ENCODE measurements at places on chromosomes 4 and X.

- no peak for DNase-seq
Observed at GRCh38 chrX:115588179-115588578, 27.2 kb downstream of the PLS3 start.

DNA sequence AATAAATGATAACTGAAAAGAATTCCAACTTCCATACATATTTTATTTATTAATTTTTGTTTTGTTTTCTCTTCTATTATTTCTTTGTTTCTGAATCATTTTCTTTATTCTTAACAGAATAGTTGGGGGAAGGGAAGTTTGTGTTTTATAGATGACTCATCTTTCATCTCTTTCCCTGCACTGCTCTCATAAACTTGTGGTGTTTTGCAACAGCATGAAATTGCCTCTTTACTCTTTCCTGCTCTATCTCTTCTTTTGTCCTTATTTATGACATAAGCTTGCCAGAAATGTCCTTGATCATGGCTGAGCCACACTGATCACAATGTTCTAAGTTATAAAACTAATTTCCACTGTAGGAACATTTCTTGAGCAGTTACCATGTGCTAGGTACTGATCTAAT, 22.3 kb downstream of the QRFPR start:
- peak; percentile 70 for DNase-seq

GRCh38 chr4:187098429-187098828, 374.8 kb upstream of the FAT1 start:
- no peak for DNase-seq

- DNase-seq: no peak
Observed at GRCh38 chr4:25986807-25987206, 72.8 kb downstream of the SMIM20 start.

DNA sequence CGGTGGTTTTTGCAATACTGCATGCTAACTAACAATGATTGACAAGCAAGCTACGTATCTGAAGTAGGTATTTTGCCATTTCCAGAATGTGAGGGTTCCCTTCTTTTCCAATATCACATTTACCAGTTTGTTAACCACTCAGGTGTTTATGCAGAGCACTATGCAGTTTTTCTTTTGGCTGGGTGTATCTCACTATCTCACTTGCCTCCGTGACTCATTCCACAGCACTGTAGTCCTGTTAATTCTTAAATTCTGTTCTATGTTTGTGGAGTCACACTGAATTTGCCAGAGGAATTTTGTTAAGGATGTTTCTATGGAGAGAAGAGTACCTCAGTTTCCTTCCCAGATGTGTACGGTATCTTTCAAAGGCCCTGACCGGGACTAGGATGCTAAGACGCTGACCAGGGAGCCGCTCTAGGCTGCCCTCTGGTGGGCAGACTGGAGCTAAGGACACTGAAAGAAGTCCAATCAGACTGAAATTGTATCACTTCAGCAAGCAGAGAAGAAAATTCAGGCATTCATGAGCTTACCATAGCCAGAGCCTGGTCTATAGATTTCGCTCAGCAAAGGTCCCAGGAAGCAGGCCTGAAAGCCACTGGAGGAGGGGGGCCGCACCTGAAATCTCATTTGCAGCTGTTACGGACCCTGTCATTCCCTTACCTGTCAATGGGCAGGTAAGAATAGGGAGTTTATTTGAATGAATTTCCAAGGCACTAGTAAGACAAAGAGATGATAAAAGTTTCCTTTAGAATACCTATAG, 388.4 kb upstream of the SPOCK3 start:
- DNase-seq: peak; percentile 59

GRCh38 chr4:184812651-184813181, 13.1 kb downstream of the ACSL1 start:
- peak; percentile 34 for DNase-seq

DNA sequence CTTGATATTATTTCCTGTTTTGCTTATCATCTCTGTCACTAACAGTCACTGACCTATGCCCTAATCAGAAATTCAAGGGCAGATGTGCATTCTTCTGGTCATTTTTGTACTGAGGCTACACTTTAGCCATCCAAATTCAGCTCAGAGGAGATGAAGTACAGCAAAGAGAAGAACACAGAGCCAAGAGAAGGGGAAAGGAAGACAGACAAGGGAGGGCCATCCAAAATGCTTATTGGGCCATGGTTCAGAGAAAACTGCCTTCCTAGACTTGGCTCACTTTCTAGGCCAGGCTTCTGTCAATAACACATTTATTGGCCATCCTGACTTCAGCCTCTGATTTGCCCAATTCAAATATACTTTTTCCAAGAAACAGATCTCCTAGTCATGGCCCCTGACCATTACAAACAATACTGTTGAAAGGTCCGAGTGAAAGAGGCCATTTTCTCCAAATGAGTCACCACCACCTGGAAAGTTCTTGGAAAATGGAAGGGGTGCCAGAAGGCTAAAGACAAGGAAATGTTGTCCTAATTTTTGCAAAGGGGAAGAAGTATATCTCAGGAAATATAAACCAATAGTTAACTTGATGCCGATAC, 56.4 kb downstream of the DCX start:
- peak; percentile 1 for DNase-seq

DNA sequence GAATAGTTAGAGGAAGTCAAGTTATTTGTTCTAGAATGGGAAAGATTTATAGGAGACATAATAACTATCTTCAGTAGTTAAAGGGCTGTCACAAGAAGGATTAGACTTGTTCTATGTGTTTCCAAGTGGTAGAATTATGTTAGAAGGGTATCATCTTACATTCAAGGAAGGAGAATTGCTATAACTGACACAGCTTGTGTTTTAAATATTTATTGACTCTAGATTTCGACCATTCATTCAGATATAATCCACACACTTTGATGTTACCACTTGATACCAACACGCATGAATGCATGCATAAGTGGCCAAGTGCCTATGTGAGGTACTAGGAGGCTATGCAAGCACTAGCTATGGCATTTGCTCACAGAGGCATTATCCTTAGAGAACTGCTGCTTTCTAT, 122.7 kb downstream of the CCNB3 start:
- DNase-seq: no peak

DNA sequence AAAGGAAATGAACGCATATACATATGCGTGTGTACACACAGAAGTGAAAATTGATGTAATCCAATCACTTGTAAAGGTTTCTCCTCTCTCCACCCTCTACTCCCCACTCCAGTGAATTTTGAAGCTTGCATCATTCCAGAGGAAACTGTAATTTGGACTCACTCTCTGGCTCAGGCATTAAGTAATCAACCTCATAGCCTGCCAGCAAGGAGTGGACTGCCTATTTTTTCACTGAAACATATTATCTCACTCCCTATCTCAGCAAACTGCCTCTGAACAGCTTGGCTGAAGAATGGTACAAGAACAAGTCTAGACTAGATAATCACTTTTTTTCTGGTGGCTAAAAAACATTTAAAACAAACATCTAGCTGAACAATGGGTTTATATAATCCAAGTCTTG, 124.2 kb downstream of the C4orf51 start:
- DNase-seq: peak; percentile 92

- no peak for DNase-seq
Observed at GRCh38 chrX:41664375-41664901, 24.3 kb upstream of the GPR34 start.

DNA sequence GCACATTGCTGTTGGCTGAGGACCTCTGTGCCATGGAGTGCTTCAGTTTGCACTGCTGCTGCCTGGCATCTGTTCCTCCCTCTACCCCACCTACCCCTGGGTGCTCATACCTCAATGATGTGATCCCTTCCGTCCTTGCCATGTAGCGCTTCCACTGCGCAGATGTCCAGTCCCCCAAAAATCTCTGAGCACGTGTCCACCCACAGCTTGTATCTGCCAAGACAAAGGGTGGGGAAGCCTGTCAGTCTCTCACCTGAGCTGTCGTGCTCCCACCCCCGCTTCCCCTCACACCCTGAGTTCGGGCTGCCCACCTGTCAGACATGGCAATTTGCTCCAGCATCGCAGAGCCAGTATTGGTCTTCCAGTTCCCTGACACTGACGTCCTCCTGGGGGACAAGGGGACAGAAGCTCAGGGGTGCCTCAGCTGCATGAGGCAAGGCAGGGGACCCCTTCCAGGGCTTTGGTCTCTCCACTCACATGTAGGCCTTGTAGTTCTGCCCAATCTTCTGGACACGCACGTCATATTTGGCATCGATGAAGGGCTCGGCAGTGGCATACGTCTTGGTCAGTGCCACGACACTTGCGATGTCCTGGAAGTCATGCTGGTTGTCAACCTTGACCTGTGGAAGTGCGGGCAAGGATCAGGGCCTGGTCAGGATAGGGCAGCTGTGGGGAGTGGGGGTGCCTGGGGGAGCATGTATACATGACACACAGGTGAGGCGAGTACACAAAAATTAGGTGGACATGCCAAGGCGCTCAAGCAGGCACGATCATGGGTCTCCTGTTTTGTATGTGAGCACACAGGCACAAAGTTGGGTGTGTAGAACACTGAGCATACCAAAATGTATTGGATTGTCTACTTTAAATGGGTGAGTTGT, 6.0 kb upstream of the TIMP1 start:
- DNase-seq: no peak

- no peak for DNase-seq
Observed at GRCh38 chr4:54566608-54567007, 91.1 kb upstream of the KIT start.

DNA sequence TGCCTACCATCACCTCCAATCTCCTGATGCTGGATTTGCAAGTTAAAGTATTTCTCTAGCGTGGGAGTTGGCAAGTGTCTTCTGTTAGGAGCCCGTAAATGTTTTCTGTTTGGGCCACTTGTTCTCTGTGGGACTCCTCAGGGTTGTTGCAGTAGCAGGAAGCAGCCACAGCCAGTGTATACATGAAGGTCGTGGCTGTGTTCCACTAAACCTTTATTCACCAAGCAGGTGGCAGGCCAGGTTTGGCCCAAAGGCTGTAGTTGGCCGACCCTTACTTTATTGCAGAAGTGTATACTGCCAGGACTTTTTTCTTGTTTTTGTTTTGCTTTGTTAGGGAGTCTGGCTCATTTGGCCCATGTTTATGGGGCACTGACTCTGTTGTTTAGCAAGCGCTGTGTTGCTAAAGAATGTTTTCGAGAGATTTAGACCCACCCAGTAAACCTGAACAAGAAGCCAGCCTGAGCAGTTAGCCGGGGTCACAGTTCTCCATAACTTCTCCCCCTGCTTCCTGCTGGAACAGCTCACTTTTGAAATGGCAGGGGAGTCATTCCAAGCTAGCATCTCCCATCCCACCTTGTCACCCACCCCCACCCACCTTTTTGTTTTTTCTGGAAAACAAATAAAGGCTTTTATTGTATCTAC, 58.8 kb downstream of the SHROOM2 start:
- DNase-seq: no peak

DNA sequence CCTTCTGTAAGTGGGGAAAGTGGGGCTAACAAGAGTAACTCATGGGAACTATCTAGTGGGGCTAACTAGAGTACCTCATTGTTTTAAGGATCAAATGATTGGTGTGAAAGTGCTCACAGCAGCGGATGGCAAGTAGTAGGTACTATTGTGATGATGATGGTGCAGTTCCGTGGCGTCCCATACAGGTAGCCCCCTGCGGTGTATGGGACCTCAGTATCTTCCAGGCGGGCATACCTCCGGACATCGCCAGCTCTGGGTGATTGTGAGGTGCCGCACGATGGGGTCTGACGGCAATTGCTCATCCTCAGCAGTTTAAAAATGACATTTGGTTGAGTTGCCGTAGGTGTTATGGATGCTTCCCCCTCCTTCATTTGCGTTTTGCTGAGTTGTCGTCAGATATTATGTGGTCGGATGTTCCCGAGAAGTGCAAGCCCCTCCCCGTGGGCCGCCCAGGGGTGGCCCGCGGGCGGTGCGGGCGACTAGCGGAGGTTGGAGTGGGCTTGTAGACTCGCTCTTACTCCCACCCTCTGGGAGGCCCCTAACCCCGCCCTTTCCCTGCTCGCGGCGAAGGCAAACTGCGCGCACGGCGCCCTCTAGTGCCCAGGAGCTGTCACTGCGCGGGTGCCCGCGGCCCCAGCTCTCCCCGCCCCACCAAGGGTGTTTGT, 18.3 kb upstream of the GPR101 start:
- peak; percentile 44 for DNase-seq

DNA sequence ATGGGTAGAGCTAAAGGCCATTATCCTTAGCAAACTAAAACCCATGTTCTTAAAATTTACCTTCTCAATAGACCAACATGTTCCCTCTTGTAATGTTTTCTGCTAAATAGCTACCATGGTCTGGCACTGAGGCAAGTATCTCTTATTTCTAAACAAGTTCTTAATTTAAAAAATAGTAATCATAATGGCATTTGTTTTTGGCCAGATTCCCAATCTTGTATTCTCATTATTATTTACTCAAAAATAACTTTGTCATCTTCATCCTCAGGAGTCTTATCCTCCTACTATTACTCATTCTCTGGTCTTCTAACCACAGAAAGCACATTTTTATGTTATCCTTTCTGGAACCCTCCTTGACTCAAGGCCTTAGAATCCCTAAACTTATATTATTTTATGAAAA, 931.2 kb downstream of the CCSER1 start:
- DNase-seq: peak; percentile 1

DNA sequence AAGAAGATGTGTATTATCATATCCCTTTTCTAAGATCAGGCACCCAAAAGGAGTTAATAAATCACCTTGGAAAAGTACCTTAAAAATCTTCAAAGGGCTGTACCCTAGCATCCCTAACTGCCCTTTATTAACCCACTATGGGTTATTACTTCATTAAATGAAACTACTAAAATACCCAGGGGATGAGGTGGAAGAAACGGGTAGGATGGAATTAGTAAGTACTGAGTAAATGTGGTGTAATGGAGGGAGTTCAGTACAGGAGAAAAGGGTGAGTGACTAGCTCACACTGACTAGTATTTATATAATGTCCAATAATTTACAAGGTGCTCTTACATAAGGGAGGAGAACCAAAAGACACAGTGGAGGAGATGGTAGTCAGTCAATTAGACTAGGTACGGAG, 51.0 kb upstream of the RASGEF1B start:
- DNase-seq: no peak

GRCh38 chr4:25085671-25086070, 54.9 kb upstream of the LGI2 start:
- DNase-seq: no peak

DNA sequence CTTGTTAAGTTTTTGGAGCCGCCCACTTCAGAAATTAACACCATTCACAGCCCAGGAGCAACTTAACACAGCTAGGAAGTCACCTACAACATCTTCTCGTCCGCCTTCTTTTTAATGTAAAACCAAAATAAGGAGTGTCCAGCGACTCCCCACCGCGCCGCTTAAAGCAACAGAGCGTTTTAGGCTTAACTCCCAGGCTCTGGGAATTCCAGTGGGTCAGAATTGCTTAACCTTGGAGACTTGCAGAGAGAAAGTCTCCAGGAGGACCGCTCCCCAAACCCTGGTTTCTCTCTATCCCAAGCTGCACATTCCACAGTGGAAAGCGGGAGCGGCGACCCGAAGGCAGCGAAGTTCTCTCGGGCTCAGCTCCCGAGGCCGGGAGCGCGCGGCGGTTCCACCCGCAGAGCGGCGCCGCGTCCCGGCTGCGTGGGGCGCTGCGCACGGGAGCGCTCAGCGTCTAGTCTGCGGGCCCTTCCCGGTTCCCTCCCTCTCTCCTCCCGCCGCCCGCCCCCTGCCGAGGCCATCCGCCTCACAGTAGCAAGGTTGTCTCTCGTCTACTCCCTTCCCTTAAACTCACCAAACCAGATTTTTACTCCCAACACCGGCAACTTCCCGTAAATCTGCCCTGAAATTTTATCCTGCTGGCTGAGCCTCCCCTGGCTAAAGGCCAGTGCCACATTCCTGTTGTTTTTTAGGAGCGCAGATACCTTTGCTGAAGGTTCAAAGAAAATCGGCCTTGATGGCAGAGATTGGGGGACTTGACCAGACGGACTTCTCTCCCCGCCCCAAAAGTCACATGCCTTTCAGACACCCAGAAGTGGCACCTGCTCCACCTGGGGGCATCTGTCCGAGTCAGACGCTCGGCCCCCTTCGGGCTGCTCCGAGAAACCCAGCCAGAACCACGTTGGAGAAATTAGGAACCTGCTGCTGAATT, at the start of gene RBM47:
RBM47 (minus strand) TSS at position 464 of the 934 bp plus-strand sequence. CDS start 190,971 bp downstream, outside the sequence.
- peak; percentile 42 for DNase-seq

All from fibroblast of upper back skin (primary cell).